ENCODE measurements at places on chromosomes 3 and 15. TPM values are rescaled to one million over a fixed set of nuclear protein-coding genes. Genes with fewer than 3 reads are reported as not detected.

DNA sequence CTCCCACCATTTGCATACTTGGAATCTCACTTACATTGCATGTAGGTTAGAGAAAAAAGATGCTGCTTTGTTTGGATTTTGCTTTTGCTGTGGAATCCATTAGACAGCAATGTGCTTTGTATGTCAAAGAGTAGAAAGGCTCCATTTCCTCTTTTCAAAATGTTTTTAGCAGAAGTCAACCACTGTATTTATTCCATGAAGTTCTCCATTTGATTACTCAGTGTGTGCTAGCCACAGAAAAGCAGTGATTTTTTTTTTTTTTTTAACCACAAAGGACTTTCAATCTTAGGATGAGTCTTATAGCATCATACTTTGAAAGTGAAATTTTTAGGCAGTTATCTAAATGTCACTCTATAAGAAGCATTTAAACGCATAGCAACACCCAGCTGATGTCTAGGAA, 285.0 kb upstream of the ADAMTS9 start:
- no peak for DNase-seq

- DNase-seq: no peak
Measured at GRCh38 chr3:196057760-196058331, 24.0 kb downstream of the TFRC start.

The ACTC1 gene
- 22.0 TPM for polyA plus RNA-seq

The TUSC7 gene
- polyA plus RNA-seq: not detected

Measured in renal cortex interstitium (tissue), 15 donors.